GM23338 (cell line): ENCODE measurements at places on chromosomes 6 and 20.
A peak's percentile ranks its signal among the peaks of the same experiment; 100 is the strongest.

GRCh38 chr6:168834801-168835200, 393.8 kb downstream of the SMOC2 start:
- no peak for DNase-seq

GRCh38 chr20:4691753-4692152, 30.0 kb upstream of the PRND start:
- no peak for DNase-seq

GRCh38 chr6:44076356-44077213, 50.7 kb downstream of the MRPL14 start:
- peak; percentile 41 for DNase-seq

DNA sequence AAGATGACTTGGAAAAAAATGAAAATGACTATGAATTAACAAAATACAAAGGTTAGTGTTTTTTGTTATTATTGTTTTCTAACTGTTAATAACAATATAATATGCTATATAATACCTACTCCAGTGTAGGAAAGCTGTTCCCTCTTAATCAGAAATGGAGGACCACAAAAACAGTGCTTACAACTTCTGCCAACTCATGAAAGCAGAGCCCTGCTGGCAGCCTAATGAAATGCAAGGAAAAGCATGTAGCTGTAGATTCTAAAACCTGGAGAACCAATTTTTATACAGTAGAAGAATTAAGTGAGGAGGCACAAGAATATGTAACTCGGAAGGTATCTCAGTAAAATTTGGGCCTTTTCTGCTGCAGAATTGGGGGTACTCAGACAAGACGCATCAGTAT, 29.4 kb downstream of the PHIP start:
- DNase-seq: peak; percentile 77

GRCh38 chr20:53016534-53017042, 44.4 kb downstream of the TSHZ2 start:
- no peak for DNase-seq

DNA sequence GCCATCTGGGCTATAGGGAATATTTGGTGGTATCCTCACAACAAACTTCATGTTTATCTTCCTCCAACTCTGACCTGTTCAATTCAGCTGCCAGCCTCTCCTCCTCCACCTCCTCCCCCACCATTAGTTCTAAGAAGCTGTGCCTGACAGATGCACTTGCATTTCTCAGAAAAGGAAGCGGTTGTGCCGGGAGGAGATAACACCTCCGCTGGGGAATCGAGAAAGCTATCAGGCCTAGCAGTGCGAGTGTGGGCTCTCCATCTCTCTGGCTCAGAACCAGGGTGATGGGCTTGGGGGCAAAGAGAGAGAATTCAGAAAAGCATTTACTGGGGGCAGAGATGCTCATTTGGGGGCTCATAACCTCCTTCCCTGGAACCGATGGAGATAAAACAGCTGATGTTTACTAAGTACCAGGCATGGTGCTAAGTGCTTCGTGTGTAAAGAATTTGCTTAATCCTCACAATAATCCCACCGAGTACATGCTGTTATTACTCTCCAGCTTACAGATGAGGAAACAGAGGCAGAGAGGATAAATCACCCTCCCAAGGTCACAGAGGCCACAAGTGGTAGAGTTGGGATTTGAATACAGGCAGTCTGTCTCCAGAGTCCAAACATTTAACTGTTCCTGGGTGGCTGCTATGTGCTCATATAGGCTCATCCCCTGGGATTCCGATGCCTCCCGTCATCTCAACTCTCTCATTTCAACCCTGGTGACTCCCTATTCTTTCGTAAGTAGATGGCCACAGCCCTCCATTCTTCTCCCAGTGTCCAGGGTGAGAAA, 38.3 kb downstream of the COX4I2 start:
- no peak for DNase-seq

DNA sequence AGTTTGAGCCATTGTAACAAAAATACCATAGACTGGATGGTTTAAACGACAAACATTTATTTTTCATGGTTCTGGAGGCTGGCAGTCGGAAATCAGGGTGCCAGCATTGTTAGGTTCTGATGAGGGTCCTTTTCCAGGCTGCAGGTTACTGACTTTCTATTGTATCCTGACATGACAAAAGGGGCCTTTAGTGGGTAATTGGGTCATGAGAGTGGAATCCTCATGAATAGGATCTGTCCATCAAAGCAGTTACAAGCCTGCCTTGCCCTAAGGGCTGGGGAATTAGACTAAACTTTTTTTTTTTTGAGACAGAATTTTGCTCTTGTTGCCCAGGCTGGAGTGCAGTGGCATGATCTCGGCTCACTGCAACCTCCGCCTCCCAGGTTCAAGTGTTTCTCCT, 347.9 kb upstream of the TSHZ2 start:
- no peak for DNase-seq

- DNase-seq: peak; percentile 8
These were observed 534 bp downstream of the KIAA1755 start for GRCh38 chr20:38260025-38260377.

DNA sequence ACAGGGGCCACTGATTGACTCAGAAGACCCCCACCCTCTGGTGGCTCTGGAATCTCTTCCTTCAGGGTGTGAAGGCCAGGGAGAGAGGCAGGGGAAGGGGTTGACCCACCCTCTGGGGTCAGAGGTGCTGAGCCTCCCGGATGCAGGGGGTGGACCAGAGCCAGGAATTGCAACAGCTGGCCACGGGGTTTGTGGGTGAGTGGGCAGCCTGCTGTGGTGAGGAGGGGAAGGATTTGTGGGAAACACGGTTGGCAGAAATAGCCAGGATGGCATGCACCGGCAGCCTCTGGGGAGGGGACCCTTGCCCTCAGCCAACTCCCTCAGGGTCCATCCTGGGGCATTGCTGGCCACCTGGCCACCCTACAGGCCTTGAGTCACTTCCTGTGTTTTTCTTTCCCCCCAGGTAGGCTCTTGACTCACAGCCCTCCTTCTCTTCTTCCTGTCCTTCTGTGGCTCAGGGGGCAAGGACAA, 92.8 kb downstream of the MRPL14 start:
- DNase-seq: no peak

DNA sequence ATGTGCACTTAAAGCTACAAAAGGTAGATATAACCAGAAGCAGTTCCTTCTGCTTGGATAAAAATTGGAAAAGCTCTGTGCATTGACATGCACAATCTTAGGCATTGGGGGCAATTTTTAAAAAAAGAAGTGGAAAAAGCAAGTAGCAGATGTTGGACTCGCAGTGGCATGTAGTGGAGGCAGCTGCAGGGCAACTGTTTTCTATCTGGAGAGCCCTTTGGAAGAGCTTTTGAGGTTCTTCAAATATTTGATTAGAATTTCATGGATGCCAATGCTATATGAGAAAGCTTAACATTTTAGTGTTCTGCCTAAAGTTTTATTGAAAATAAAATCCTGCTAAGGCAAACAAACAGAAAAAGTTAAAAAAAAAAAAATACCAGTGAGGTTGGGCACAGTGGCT, 388.3 kb upstream of the RNF217 start:
- no peak for DNase-seq

GRCh38 chr20:3820901-3821727, 767 bp downstream of the AP5S1 start:
- no peak for DNase-seq

- DNase-seq: no peak
These were observed 146.7 kb upstream of the SLC22A23 start for GRCh38 chr6:3603340-3604130.

GRCh38 chr20:19451231-19451922, 238.9 kb downstream of the SLC24A3 start:
- no peak for DNase-seq

- no peak for DNase-seq
These were observed 8.6 kb downstream of the GJA1 start for GRCh38 chr6:121443971-121444541.

DNA sequence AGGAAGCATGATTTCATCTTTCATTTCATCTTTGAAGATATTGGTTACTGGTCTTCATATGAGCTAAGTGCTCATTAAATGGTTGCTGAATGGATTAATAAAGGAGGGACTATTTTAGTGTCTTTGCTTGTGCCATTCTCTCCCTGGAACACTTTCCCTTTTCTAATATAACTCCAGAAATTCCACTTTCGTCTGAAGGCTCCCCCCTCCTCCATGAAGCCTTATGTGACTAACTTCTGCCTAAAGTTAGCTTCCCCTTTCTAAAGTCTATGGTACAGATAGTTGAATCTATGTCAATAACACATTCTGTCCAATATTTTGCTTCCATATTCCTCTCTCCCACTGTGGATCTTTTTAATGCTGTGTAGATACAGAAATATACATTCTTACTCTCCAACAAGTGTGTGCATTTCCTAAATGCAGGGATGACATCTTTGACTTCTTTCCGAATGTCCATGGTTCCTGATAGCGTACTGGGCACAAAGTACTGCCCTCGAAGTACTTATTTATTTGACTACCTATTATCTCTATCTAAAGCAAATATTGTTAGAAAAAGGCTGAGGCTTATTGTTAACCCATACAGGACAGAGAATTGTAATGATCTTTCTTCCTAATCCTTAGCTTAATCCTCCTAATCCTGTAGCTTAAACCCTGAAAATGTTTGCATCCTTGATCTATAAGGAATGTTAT, 84.7 kb upstream of the ELOVL5 start:
- DNase-seq: no peak

DNA sequence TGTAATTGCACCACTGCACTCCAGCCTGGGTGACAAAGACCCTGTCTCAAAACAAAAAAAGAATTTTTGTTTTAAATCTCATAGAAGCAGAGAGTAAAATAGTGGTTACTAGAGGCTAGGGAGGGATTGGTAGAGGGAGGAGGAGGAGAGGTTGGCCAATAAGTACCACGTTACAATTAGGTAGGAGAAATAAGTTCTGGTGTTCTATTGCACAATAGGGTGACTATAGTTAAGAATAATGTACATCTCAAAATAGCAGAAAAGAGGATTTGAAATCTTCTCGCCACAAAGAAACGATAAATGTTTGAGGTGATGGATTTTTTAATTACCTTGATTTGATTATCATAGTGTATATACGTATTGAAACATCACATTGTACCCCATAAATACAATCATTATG, 27.1 kb upstream of the TOP1 start:
- DNase-seq: no peak

DNA sequence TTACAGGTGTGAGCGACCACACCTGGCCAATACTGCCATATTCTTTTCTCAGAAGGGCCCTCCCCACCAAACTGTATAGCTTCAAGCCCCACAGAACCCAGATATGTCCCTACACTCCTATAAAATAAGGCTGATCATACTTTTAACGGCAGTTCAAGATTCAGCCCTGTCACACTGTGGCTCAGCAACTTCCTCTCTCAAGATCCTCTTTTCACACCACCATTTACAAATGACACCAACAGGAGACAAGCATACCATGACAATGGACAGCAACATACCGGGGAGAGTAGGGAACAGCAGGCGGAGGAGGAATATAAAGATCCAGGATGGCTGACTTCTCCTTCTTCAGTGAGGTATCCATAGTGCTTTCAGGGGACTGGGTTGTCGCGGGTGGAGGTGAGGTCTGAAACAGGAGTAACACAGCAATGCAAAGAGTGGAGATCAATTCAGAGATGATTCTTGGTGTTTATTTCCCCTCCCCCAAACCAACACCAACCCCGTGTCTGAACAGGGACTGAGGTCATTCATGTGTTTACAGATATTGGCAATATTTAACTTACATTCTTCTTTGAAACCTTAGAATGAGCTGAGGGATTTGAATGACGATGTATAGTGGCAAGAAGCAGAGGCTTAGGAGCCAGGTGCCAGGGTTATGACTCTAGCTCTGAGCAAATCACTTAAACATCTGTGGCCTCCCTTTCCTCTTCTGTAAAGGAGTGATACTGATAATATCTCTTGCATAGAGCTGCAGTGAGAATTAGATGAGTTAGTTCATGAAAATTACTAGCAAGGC, 57.6 kb upstream of the IPCEF1 start:
- DNase-seq: no peak

- no peak for DNase-seq
These were observed 102.8 kb downstream of the DACT2 start for GRCh38 chr6:168216751-168217191.

GRCh38 chr20:5168651-5169396, 42.0 kb downstream of the CDS2 start:
- DNase-seq: peak; percentile 52

DNA sequence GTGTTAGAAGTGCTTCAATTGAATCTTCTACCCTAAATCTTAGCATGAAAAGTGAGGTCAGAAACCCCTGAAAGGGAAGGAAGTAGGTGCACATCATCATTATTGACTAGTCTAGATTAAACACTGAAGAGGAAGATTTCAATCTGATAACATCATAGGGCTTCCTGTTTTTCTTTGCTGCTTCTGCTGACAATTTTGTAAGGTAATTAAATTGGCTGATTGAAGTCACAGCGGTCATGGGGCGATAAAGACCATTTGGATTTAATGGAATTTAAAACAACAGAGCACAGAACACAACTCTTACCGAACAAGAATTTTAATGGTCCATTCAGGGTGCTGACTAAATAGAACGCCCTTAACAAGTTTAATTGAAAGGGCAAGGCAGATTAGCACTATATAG, 11.3 kb downstream of the GRIK2 start:
- DNase-seq: no peak

DNA sequence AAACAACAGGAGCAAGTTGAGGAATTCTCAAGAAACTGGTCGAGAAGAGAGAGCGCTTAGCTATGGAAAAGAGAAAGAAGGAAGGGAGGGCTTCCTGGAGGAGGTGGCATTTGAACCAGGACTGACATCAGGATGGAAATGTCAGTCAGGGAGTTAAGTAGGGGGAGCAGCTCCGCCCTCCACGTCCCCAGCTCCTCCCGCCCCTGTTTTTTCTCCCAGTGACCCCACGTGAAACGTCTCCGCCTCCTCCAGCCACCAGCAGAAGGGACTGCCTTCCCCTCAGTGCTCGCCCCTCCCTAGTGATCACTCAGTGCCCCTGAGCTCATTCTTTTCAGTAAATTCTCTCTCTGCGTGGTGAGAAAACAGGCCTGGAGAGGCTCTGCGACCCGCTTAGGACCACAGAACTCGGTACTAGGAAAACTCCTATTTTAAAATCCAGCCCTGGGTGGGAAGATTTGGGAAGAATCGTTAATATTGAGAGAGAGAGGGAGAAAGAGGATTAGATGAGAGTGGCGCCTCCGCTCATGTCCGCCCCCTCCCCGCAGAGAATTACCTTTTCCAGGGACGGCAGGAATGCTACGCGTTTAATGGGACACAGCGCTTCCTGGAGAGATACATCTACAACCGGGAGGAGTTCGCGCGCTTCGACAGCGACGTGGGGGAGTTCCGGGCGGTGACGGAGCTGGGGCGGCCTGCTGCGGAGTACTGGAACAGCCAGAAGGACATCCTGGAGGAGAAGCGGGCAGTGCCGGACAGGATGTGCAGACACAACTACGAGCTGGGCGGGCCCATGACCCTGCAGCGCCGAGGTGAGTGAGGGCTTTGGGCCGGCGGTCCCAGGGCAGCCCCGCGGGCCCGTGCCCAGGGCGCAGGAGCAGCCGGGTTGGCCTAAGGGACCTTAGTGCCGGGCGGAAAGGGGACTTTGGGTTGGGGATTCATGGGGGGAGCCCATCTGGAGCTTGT, 4.6 kb downstream of the HLA-DPB1 start:
- peak; percentile 88 for DNase-seq

DNA sequence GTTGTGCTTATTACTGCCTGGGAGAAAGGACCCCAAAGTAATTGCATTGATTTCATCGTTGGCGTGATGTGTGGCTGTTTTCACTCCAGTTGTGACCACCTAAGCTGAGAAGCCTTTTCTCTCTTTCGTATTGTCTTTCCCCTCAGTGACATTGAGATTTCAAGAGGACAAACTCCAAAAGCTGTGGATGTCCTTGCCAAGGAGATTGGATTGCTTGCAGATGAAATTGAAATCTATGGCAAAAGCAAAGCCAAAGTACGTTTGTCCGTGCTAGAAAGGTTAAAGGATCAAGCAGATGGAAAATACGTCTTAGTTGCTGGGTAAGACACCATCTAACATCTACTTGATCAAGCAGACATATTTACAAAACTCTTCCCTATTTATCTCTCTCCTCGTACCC, 60.5 kb downstream of the MTHFD1L start:
- no peak for DNase-seq
